ENCODE measurements at places on chromosomes 3 and 15.

GRCh38 chr15:64893481-64894394 lies 18.0 kb upstream of the ANKDD1A start:
- DNase-seq = peak; percentile 88

- DNase-seq = no peak
These were observed 517.2 kb upstream of the CBLB start for GRCh38 chr3:106386050-106386449.

DNA sequence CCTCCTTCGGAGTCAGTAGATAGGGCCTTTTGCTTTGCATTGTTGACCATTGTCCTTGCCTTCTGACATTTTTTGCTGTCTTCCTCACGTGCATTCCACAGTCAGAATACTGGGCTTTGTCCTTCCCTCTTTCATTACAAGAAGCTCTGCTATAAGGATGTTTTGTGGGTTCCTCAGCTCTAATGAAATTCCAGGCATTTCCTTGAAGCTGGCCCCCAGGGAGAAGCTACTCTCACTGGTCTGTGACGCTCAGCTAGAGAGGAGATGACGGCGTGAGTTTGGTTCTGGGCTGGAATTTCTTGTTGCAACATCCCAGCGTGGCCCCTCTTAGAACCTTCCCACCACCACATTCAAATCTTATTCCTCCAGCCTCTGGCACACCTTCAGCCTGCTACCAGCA lies 210.2 kb downstream of the TJP1 start:
- DNase-seq = no peak

- DNase-seq = no peak
These were observed 147.9 kb upstream of the GAP43 start for GRCh38 chr3:115475178-115476041.

- no peak for DNase-seq
These were observed 835 bp downstream of the SEMA5B start for GRCh38 chr3:123026565-123027291.

- DNase-seq = no peak
These were observed 44.2 kb downstream of the WNT5A start for GRCh38 chr3:55442861-55443260.

DNA sequence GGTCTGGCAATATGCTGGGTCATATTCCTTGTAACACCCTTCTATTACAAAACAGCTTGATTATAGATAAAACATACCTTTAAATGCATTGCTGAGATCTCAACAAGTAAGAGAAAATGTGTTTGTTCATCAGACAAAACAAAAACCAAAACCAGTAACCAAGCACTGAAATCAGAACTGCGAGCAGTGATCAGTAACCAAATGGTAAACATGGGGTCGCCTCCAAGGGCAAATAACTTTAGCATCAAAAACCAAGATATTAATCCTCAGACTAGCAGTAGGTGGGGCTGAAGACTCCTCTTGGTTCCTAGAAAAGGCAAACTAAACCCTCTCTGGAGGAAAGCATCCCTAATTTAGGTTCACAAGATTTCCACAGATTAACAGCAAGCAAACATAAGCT lies 6.6 kb upstream of the HESX1 start:
- no peak for DNase-seq

DNA sequence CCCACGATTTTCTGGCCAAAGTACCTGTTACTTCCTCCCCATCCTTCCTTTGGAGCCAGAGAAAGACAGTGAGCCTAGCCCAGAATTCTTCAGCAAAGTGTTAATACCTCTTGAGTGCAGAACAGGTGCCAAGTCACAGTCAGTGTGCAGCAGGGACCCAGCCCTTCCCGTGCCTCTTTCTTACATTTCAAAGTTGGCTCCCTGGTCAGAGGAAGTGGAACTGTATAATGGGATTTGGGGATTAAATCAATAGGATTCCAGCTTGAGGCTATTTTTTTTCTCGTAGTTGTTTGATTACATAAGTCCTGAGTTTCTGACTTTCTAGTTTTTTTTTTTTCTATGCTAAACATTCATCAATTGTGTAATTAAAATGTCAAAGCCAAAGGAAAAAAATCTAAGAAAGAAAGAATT lies 52.6 kb upstream of the ABHD10 start:
- DNase-seq = no peak

- no peak for DNase-seq
These were observed 5.8 kb upstream of the TATDN2 start for GRCh38 chr3:10242182-10243065.

DNA sequence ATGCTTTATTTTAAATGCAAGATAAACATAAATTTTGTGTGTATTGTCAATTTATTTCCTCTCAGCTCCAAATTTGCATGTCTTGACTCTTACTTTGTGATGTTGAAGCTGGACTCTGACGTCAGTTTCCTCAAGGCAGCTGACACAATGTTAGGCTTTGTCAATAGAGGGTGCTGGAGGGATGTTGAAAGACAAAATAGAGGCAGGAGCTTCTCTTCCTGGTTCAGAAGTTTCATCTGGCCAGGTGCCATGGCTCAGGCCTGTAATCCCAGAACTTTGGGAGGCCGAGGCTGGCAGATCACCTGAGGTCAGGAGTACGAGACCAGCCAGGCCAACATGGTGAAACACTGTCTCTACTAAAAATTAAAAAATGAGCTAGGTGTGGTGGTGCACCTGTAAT lies 408.6 kb downstream of the GBE1 start:
- DNase-seq = no peak

- DNase-seq = no peak
These were observed 143.7 kb downstream of the NR2F2 start for GRCh38 chr15:96474231-96474664.

GRCh38 chr15:69941706-69942495 lies 155.8 kb downstream of the TLE3 start:
- no peak for DNase-seq

- DNase-seq = no peak
These were observed 4.9 kb downstream of the BBS4 start for GRCh38 chr15:72690938-72691337.

DNA sequence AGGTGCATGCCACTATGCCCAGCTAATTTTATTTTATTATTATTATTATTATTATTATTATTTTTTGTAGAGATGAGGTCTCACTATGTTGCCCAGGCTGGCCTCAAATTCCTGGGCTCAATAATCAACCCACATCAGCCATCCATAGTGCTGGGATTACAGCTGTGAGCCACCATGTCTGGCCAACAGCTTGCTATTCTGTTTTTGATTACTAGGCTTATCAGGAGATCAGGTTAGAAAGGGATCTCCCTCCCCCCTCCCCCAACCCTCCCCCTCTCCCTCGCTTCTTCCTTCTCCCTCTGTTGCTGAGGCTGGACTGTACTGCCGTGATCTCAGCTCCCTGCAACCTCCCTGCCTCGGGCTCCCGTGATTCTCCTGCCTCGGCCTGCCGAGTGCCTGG lies 8.6 kb downstream of the CLN6 start:
- DNase-seq = no peak

GRCh38 chr3:114595522-114596028 lies 301.7 kb downstream of the TIGIT start:
- DNase-seq = no peak

DNA sequence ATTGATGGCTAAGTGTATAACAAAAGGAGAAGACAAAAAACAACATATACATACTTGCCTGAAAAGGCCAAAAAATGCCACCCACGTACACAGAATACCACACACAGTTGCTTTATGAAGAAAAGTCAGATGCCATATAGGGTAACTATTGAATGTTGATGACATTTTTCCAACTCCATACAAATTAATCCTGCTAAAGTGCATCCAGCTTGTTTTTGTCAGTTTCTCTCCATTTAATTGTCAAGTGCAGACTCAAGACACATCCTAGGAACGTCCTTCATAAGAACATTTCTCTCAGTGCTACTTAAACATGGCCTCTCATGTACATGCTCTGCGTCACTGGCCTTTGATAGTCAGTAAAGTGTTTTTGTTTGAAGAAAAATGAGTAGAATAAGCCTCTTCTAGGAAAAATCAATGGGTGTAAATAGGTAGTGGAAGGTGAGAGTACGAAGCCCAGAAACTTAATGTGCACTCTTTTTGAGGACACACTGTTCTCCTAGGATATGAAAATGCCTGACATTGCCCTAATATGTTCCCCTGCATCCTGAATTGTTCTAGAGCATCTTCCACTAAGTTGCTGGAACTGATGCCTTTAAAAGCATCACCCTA lies 267.4 kb upstream of the ATP11B start:
- DNase-seq = no peak

DNA sequence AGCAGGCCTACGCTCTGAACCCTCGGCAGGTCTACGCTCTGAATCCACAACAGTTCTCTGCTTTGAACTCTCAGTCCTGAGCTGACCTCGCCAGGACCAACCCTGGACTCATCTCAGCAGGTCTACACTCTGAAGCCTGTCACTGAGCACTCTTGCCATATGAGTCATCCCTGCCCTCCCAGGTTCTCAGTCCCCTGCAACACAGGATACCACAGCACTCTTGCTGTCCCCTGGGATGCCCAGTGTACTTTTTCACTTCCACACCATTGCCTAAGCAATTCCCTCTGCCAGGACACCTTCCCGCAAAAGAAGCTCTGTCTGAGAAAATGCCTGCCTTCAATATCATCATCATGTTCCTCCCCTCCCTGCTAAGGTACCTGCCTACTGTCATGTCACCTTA lies 42.0 kb downstream of the NUP210 start:
- no peak for DNase-seq

- no peak for DNase-seq
These were observed 4.1 kb upstream of the CLPX start for GRCh38 chr15:65189102-65189740.

GRCh38 chr3:57872606-57873005 lies 116.5 kb downstream of the SLMAP start:
- DNase-seq = no peak

DNA sequence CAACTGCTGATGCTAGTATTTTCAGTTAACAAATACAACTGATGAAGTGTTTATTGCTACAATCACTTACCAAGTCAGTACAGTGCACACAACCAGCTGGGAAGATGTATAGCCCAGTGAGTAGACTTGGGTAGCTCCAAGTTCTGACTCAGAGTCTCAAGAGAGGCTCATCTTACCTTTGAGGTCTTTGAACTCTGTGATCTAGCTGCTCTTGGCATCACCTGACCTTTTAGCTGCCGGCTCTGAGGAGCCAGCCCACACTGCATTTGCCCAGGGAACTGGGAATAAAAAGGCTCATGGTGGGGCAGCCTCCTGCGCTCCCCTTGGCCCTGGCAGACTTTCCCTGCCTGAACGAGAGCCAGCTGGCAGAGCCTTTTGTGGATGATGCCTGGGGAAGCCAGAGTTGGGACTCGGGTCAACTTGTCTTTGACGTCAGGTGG lies 82.6 kb downstream of the CEMIP start:
- no peak for DNase-seq

DNA sequence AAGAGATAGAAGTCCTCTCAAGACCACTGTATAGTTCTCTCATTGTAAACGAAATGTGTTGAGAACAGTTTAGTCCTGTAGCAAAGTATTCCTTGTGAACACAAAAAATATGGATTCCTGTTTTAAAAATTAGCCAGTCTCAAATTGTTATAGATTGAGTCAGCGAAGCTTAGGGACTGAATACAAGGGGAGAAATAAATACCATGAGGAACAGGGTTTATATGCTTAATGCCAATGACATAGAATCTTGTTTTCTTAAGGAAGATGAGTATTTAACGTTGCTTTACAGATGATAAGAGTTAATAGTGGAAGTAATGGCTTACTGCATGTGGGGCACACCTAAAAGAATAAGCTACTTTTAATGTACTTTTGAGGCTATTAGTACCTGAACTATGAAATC lies 37.9 kb downstream of the SETD5 start:
- no peak for DNase-seq

DNA sequence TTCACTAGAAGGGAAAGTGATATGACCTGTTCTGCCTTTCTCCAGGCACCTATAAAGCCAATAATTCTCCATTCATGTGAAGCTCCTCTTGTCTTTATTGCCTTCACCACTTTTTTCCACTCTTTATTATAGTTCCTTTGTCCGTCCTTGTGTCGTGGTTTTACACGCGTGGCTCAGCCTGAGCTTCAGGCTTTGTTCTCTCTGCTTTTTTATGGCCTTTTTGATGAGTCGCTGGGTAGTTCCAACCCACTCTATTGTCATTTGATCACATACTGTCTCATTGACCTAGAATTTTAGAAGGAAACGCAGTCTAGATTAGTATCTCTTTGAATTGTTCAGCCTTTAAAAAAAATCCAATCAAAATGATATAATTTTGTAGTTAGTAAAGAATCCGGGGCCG lies 403.2 kb downstream of the PTPRG start:
- no peak for DNase-seq

- no peak for DNase-seq
These were observed 91.8 kb upstream of the ALCAM start for GRCh38 chr3:105274958-105275357.

DNA sequence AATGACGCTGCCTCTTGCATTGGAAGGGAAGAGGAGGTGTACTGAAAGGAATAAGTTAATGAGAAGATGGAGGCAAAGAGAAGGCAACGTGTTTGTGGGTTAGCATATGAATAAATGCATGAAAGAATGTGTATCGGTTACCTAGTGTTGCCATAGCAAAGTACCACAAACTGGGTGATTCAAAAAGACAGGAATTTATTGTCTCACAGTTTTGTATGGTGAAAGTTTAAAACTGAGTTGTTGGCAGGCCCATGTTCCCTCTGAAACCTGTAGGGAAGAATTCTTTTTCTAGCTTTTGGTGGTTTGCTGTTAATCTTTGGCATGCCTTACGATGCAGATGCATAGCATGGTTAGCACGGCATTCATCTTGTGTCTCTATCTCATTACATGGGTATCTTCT lies 729.9 kb downstream of the MECOM start:
- no peak for DNase-seq

- DNase-seq = no peak
These were observed 13.0 kb downstream of the THBS1 start for GRCh38 chr15:39593656-39594445.

- no peak for DNase-seq
These were observed 29.4 kb upstream of the RSL24D1 start for GRCh38 chr15:55226127-55226526.

DNA sequence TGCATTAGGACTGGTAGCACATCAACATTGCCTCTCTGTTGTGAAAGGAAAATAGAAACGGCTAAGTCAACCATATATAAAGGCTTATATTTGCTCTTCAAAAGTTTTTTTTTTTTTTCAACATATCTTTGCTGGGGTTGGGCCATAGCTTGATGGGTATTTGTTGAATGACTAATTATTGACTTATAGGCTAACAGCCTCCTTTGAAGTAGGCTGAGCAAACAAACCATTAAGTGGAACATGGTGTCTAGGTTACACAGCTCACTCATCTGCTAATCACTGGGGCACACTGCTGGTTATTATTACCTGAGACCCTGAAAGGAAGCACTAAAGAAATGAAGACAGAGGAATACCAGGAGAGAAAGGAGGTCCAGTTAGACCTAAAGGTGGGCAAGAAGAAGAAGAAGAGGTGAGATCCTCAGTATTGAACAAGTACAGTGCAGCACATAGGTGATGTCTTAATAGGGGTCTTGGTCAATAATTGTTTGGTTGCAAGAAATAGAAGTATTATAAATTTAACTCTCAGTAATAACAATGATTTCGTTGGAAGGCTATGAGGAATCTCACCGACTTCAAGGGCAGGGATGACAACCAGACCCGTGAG lies 139.4 kb downstream of the RPLP1 start:
- no peak for DNase-seq

DNA sequence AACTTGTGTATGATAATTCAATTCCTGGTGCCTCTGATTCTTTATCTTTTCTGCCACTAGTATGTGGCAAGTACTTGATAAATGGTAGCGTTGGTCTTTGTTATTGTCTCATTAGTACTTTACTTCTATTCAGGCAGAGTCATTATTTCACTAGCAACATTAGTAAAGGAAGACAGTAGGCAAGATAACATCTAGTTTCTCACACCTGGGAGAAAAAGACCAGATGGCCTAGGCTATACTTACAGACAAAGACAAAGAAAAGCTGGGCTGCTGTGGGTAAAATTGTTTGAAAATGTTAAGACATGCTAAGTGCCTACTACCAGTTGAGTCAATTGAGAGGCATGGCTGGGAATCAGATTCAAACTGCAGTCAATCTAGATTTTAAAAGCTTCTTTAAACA lies 198.7 kb upstream of the CMC1 start:
- no peak for DNase-seq

Data from esophagus squamous epithelium (tissue), 5 donors.